ENCODE measurements at places on chromosomes 6 and 20. TPM values are rescaled to one million over a fixed set of nuclear protein-coding genes. Genes with fewer than 3 reads are reported as not detected.

The RBM24 gene
- 2.4 TPM for total RNA-seq

The SYCP2L gene
- 0.37 TPM for total RNA-seq

The BHLHE23 gene
- total RNA-seq, result not detected

The PTGIS gene
- not detected for total RNA-seq

The CD24 gene
- 985 TPM for total RNA-seq

The GPR63 gene
- total RNA-seq, result 0.46 TPM

The SIRPB1 gene
- total RNA-seq, result 10.4 TPM

The PI3 gene
- not detected for total RNA-seq

The KIAA0408 gene
- not detected for total RNA-seq

The EYS gene
- not detected for total RNA-seq

The NFS1 gene
- 130 TPM for total RNA-seq

The EEF1A2 gene
- total RNA-seq, result 281 TPM

The ZNF334 gene
- 0.24 TPM for total RNA-seq

The ULBP2 gene
- 8.8 TPM for total RNA-seq

The SLC17A3 gene
- 29.5 TPM for total RNA-seq

The MYMX gene
- total RNA-seq, result not detected

The RREB1 gene
- 5.1 TPM for total RNA-seq

The TFAP2C gene
- 7.6 TPM for total RNA-seq

The FAM83C gene
- not detected for total RNA-seq

The PPP1R14C gene
- 28.8 TPM for total RNA-seq

The RSPO3 gene
- total RNA-seq, result 7.7 TPM

The MAP3K4 gene
- total RNA-seq, result 18.0 TPM

The LHFPL5 gene
- 1.0 TPM for total RNA-seq

The PTPN1 gene
- 28.2 TPM for total RNA-seq

The RPP21 gene
- 120 TPM for total RNA-seq

The PPP1R3G gene
- total RNA-seq, result 0.26 TPM

The HCK gene
- not detected for total RNA-seq

The TNFAIP3 gene
- total RNA-seq, result 19.2 TPM

The RFX6 gene
- not detected for total RNA-seq

The COX4I2 gene
- not detected for total RNA-seq

The TMEM14A gene
- 101 TPM for total RNA-seq

The CST2 gene
- total RNA-seq, result 270 TPM

The BPI gene
- total RNA-seq, result not detected

The NRSN1 gene
- total RNA-seq, result not detected

The SLC16A10 gene
- 0.14 TPM for total RNA-seq

The SALL4 gene
- 2.9 TPM for total RNA-seq

The EPHA7 gene
- total RNA-seq, result not detected

The FAXC gene
- total RNA-seq, result 8.5 TPM

The PTPRA gene
- 26.9 TPM for total RNA-seq

The LST1 gene
- not detected for total RNA-seq

The HLA-B gene
- 379 TPM for total RNA-seq

The PPT2 gene
- total RNA-seq, result 27.3 TPM

The TCF21 gene
- total RNA-seq, result not detected

The EBF4 gene
- 9.6 TPM for total RNA-seq

The HLA-DRA gene
- not detected for total RNA-seq

The ZHX3 gene
- total RNA-seq, result 5.9 TPM

The BTN2A1 gene
- total RNA-seq, result 20.3 TPM

The SLC26A8 gene
- not detected for total RNA-seq

The GPX5 gene
- total RNA-seq, result not detected

All from Caki2 (cell line).